ENCODE measurements at places on chromosomes 1 and 21. TPM values are rescaled to one million over a fixed set of nuclear protein-coding genes. Genes with fewer than 3 reads are reported as not detected.

Gene IL10
- under 0.01 TPM for total RNA-seq

Gene UBXN10
- not detected for total RNA-seq

Gene CYP4A22
- not detected for total RNA-seq

Gene HEYL
- 0.32 TPM for total RNA-seq

DNA sequence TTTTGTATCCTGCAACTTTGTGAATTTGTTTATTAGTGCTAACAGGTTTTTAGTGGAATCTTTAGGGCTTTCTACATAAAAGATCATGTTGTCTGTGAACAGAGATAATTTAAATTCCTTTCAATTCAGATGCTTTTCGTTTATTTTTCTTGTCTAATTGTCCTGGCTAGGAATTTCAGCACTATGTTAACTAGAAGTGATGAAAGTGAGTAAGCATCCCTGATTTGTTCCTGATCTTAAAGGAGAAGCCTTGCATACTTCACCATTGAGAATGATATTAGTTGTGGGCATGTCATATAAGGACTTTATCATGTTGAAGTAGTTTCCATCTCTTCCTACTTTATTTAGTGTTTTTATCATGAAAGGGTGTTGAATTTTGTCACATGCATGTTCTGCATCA lies 23.6 kb upstream of the TRIM67 start:
- DNase-seq: no peak

GRCh38 chr1:22533244-22533895 lies 29.9 kb upstream of the EPHA8 start:
- DNase-seq: no peak

GRCh38 chr1:85146972-85147359 lies 53.9 kb downstream of the SYDE2 start:
- DNase-seq: peak; percentile 56

- no peak for DNase-seq
These were observed 631 bp downstream of the SHISA4 start for GRCh38 chr1:201889090-201889968.

GRCh38 chr1:26791626-26792025 lies 3.9 kb downstream of the PIGV start:
- no peak for DNase-seq

- no peak for DNase-seq
These were observed 10.2 kb downstream of the KMO start for GRCh38 chr1:241542199-241542907.

- DNase-seq: no peak
These were observed 54.8 kb downstream of the RAB3GAP2 start for GRCh38 chr1:220217383-220217988.

DNA sequence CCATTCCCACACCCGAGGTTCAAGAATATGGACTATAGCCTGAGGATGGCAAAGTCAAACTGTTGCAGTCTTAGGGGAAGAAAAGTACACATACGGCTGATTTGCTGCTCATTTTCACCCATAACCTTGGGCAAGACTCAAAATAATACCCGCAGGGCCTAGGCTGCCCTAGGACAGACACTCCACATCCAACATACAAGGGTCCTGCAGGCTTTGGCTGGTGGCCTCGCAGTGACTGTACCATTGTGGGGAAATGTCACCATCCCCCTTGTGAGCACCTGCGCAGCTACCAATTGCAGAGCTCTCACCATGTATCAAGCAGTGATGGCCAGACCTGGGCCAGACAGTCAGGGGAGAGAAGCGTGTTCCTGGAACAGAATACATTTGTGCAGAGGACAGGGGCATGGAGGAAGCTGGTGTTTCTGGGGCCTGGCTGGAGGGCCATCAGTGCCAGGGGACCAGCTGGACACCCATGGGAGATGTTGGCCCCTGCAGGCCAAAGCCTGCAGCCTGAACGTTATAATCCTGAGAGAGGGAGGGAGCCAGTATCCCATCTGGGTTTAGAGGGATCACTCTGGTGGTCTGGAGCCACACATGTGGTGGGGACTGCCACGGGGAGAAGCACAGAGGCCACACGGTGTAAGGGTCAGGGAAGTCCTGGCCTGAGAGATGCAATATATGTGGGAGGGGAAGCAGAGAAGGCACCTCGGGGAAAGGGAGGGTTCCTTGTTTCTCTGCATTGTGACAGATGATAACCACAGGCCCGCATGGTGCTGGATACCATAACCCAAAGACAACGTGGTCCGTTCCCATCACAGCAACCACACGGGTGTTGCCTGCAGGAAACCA lies 101.2 kb downstream of the GLIS1 start:
- no peak for DNase-seq

- no peak for DNase-seq
These were observed 59.6 kb downstream of the KIAA0319L start for GRCh38 chr1:35497571-35497970.
